Pancreas (tissue), 10 donors: ENCODE measurements at places on chromosomes 5 and 9. TPM values are rescaled to one million over a fixed set of nuclear protein-coding genes. Genes with fewer than 3 reads are reported as not detected.

Gene PRRX2
- polyA plus RNA-seq: 1.2 TPM

Gene CYLC2
- polyA plus RNA-seq: 0.05 TPM

Gene RUSC2
- 24.0 TPM for polyA plus RNA-seq

Gene SPINK4
- polyA plus RNA-seq: 9.2 TPM

Gene NOXA1
- 45.5 TPM for polyA plus RNA-seq

Gene SLC4A9
- 0.89 TPM for polyA plus RNA-seq

Gene TRIM32
- 3.2 TPM for polyA plus RNA-seq

Gene DRD1
- 0.21 TPM for polyA plus RNA-seq

Gene MEF2C
- 1.5 TPM for polyA plus RNA-seq

Gene MEIKIN
- polyA plus RNA-seq: not detected

Gene TYRP1
- 0.23 TPM for polyA plus RNA-seq

Gene SLC31A1
- 6.7 TPM for polyA plus RNA-seq

Gene AK1
- 49.5 TPM for polyA plus RNA-seq

Gene RANBP3L
- polyA plus RNA-seq: 0.21 TPM

Gene ANKRD20A1
- polyA plus RNA-seq: 3.0 TPM

Gene SLC6A19
- 1.1 TPM for polyA plus RNA-seq

Gene SPATA31A6
- polyA plus RNA-seq: not detected

Gene ELAVL2
- polyA plus RNA-seq: 0.02 TPM

Gene ITK
- 0.26 TPM for polyA plus RNA-seq

Gene SLCO6A1
- polyA plus RNA-seq: not detected

Gene C9
- polyA plus RNA-seq: not detected

Gene IL4
- not detected for polyA plus RNA-seq

Gene WDR36
- 3.5 TPM for polyA plus RNA-seq

Gene SPATA31A3
- not detected for polyA plus RNA-seq

Gene SLC6A7
- polyA plus RNA-seq: not detected

Gene TAL2
- polyA plus RNA-seq: not detected

Gene MEGF10
- polyA plus RNA-seq: 0.02 TPM

Gene SLC46A2
- polyA plus RNA-seq: not detected

Gene GOLGA1
- 10.1 TPM for polyA plus RNA-seq

Gene F12
- polyA plus RNA-seq: 1.1 TPM

Gene LHX3
- polyA plus RNA-seq: not detected

Gene RAB3C
- 3.0 TPM for polyA plus RNA-seq

Gene ZSWIM6
- 3.6 TPM for polyA plus RNA-seq

Gene SPAAR
- 0.31 TPM for polyA plus RNA-seq

Gene PPP3R2
- polyA plus RNA-seq: 0.02 TPM

Gene SLC12A7
- 44.9 TPM for polyA plus RNA-seq

Gene GNPDA1
- 8.7 TPM for polyA plus RNA-seq

Gene PRDM9
- polyA plus RNA-seq: not detected

Gene OCLN
- 12.9 TPM for polyA plus RNA-seq

Gene IGFBPL1
- 0.42 TPM for polyA plus RNA-seq

Gene TAS2R1
- polyA plus RNA-seq: not detected

Gene CD274
- polyA plus RNA-seq: 1.4 TPM

Gene REEP2
- 22.6 TPM for polyA plus RNA-seq

Gene ZNF462
- polyA plus RNA-seq: 1.7 TPM
